NT2/D1 (cell line): ENCODE measurements at places on chromosomes 5 and 9.

- no peak for DNase-seq
Measured at GRCh38 chr5:33343676-33344327, 97.0 kb upstream of the TARS1 start.

DNA sequence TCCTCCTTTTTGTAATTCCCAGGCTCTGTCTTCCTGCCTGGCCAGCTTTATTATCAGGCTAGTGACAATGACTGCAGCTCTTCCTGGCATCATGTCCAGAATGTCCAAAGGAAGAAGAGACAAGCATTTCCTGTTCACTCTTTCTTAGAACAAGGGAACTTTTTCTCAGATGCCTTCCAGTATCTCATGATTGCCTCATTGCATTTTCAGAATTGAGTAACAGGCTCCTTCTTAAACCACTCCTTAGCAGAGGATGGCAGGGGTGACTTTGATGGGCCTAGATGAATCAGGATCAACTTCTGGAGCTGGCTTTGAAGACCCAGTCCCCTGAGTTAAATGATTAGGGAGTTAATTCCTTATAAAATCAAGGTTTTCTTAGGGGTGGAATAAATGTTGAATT is 92.9 kb upstream of the RASGRF2 start:
- DNase-seq: no peak

GRCh38 chr9:114570742-114571141 is 16.8 kb upstream of the ATP6V1G1 start:
- no peak for DNase-seq

DNA sequence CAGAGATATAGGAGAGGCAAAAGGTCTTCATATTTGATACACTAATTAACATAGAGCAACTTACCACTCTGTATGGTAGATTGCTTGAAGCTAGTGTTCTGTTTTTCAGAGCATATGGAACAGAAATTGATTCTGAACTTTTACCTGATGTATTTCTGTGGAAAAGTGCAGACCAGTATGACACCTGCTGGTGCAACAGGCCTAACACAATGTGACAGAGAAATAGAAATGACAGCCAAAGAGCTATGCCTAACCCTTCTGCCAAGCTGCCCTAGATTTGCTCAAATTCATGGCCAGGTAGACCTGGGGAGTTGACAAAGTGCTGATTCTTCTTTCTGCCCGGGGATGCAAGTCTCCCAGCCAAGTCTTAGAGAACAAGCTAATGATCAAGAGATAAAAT is 65.4 kb upstream of the RNF180 start:
- DNase-seq: no peak

GRCh38 chr9:34568774-34569173 is 20.8 kb downstream of the CNTFR start:
- DNase-seq: no peak

GRCh38 chr9:99478469-99479027 is 256.5 kb downstream of the SEC61B start:
- DNase-seq: no peak

GRCh38 chr9:95073042-95073607 is 244.4 kb downstream of the FANCC start:
- DNase-seq: no peak

DNA sequence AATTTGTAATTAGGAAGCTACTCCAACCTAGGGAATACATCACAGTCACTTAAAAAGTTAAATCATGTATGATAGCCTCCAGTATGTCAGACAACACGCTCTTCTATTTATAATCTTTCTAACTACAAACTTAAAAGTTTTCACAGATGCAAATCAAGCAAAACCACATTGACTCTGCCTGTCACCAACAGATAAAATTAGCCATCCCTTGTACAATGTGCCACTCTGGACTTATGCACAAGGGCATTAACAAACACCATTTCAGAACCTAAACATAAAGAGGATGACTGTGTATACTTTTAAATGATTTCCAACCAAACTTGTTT is 14.7 kb downstream of the ERP44 start:
- no peak for DNase-seq

GRCh38 chr9:805151-805550 is 36.3 kb upstream of the DMRT1 start:
- DNase-seq: no peak

DNA sequence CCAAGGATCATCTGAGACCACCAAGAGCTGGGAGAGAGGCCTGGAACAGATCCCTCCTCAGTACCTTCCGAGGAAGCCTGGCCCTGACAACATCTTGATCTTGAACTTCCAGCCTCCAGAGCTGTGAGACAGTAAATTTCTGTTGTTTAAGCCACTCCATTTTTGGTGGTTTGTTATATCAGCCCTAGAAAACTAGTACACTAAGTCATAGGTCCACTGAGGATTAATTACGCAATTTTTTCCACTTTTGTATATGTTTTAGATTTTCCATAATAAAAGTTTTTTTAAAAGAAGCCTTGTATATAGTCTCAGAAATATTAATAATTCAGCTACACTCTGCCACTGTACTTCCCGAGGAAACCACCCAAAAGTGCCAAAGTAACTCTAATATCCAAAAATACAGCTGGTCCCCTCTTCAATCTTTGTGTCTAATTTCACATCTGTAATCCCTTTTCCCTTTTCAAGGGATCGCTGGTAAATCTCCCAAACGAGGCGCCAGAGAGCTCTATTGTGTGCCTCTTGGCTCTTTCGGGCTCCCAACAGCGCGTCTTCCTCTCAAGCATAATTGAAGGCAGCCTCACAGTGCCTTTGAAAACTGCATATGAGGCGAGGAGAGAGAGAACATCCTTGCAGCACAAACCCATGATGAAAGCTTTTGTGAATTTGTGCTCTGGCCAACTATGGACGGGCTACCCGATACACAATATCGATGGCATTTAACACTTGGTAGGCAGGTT is 32.7 kb downstream of the PRUNE2 start:
- DNase-seq: no peak

DNA sequence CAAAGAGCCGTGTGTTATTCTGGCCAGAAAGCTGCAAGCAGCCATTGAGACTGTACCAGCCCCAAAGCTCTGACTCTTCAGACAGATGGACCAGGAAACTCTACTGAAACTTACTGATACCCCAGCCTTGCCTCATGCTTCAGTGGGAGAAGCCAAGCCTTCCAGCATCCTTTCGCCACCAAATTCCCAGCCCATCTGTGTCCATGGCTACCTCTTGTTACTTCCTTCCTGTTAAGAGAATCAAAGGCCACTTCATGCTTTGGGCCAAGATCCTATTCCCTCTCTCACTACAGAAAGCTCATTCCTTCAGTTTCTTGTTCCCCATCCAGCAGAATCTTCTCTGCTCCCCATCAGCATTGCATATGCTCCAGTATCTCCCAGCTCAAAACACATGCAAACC is 46.9 kb upstream of the FREM1 start:
- no peak for DNase-seq

GRCh38 chr9:6567140-6567591 is 78.4 kb downstream of the GLDC start:
- no peak for DNase-seq

DNA sequence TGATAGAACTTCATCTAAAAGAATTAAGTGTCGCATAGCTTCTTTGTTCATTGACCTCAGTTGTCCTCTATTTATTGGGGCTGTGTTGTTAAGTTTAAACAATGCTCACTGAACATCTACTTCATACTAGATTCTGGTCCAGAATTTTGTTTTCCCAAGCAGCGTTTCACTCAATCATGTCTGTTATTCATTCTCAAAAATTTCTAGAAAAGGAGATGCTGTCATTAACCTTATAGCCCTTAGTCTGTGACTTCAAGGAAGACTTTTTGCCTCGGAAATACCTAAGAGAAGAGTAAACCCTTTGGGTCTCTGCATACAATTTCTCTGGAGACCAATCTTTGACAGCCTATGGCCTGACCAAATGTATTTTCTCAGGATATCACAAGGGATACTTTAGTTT is 171.7 kb downstream of the FGF1 start:
- DNase-seq: no peak

DNA sequence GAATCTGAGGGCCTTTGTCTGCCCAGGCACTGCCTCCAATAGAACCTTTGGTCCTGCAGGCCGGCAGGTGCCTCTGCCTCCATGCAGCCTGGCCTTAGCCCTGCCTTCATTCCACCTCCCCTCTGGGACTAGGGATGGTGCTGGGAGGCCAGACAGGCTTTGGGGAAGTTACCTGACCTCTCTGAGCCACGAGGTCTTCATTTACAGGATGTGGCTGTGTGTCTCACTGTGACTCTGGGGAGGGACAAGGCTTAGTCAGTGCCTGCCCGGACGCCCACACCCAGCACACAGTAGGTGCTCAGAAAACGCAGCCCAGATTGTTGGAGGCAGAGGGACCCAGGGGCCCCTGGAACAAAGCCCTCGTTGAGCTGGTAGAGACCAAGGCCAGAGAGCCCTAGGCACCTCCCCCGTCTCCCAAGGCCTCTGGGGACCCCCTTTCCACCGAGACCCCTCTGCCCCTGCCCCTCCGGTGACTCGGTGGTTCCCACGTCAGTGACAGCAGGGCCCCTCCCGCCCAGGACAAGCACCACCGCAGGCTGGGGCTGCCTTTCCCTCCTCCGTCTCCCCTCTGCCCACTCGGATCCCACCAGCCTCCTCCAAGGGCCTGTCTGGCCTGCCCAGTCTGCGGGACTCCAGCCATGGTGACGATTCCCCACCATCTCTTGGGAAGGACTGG is 46.9 kb upstream of the EGFL7 start:
- no peak for DNase-seq

- DNase-seq: no peak
Measured at GRCh38 chr5:91194824-91195381, 188.2 kb downstream of the ARRDC3 start.

DNA sequence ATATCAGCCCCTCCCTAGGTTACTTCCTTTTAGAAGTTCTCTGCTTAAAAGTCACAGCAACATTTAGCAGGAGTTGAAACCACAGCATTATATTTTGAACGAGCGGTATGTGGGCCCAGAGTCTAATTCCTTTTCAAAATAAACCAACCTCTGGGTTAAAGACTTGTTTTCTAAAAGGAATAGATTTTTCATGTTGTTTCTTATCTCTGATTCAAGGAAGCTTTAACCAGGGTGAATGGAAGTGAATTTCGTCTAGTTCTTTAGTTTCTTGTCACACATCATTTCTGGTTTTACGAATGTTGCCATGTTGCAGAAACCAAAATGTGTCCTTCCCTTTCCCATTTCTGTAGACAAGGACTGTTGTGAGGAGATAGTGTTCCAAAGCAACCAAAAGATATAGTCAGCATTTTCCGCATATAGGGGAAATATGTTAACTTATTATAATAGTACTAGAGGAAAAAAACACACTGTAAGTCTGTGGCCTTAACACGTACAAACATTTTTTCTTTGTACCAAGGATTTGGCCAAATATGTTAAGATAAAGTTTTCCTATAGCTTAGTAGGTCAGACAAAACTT is 142.4 kb downstream of the PCSK5 start:
- DNase-seq: no peak

GRCh38 chr5:9438596-9439354 is 107.1 kb downstream of the SEMA5A start:
- DNase-seq: no peak

- no peak for DNase-seq
Measured at GRCh38 chr5:10600626-10601245, 36.9 kb downstream of the ANKRD33B start.

- no peak for DNase-seq
Measured at GRCh38 chr9:6870650-6871477, 113.1 kb downstream of the KDM4C start.

- no peak for DNase-seq
Measured at GRCh38 chr9:6268826-6269397, 53.3 kb downstream of the IL33 start.
